Smooth muscle cell of trachea (primary cell): ENCODE measurements at places on chromosomes 7 and 10. TPM values are rescaled to one million over a fixed set of nuclear protein-coding genes. Genes with fewer than 3 reads are reported as not detected.

The PON1 gene
- total RNA-seq, result not detected in 2 replicates

The LRRC61 gene
- 0.15 and 3.3 TPM in 2 replicates for total RNA-seq

The KIF11 gene
- 3.3 and 44.1 TPM in 2 replicates for total RNA-seq

The SNX8 gene
- 21.5 and 27.8 TPM in 2 replicates for total RNA-seq

The PRLHR gene
- total RNA-seq, result not detected in 2 replicates

The ITPRID1 gene
- not detected in 2 replicates for total RNA-seq

The ACSM6 gene
- total RNA-seq, result not detected in 2 replicates

The TMEM72 gene
- total RNA-seq, result not detected in 2 replicates

The PLA2G12B gene
- total RNA-seq, result not detected in 2 replicates

The FRMPD2 gene
- total RNA-seq, result not detected in 2 replicates

The PRKAR2B gene
- 5.8 and 6.4 TPM in 2 replicates for total RNA-seq

The KNDC1 gene
- total RNA-seq, result 0.73 and 2.3 TPM in 2 replicates

The CCDC146 gene
- total RNA-seq, result 2.2 and 3.6 TPM in 2 replicates

The C10orf62 gene
- total RNA-seq, result 0.15 TPM in 1 of 2 replicates, not detected in the other

The ZPBP gene
- total RNA-seq, result not detected in 2 replicates

The ANKRD2 gene
- 0.50 and 2.3 TPM in 2 replicates for total RNA-seq

The CDNF gene
- total RNA-seq, result 3.1 and 3.6 TPM in 2 replicates

The CCZ1 gene
- 27.6 and 51.3 TPM in 2 replicates for total RNA-seq

The LRMDA gene
- 2.0 and 2.5 TPM in 2 replicates for total RNA-seq

The PRKCQ gene
- total RNA-seq, result 0.17 TPM in 1 of 2 replicates, not detected in the other

The SSC4D gene
- total RNA-seq, result 0.33 and 0.73 TPM in 2 replicates

The TFR2 gene
- total RNA-seq, result 0.33 TPM in 1 of 2 replicates, not detected in the other

The SDK1 gene
- 1.5 and 22.8 TPM in 2 replicates for total RNA-seq

The HOXA4 gene
- 0.58 and 0.66 TPM in 2 replicates for total RNA-seq

The HECW1 gene
- 4.9 and 11.9 TPM in 2 replicates for total RNA-seq

The PRRT4 gene
- total RNA-seq, result under 0.01 TPM in 1 of 2 replicates, not detected in the other

The NAT16 gene
- not detected in 2 replicates for total RNA-seq

The PON3 gene
- not detected in 2 replicates for total RNA-seq

The AGR2 gene
- total RNA-seq, result not detected in 2 replicates

The OPN4 gene
- not detected in 2 replicates for total RNA-seq

The PDLIM1 gene
- 15.0 and 16.0 TPM in 2 replicates for total RNA-seq

The CPEB3 gene
- 0.66 and 0.73 TPM in 2 replicates for total RNA-seq

The TUBAL3 gene
- total RNA-seq, result not detected in 2 replicates

The CCZ1B gene
- 19.0 and 41.2 TPM in 2 replicates for total RNA-seq

The FAM25G gene
- total RNA-seq, result not detected in 2 replicates

The MYH16 gene
- total RNA-seq, result not detected in 2 replicates

The WDR11 gene
- total RNA-seq, result 81.7 and 86.1 TPM in 2 replicates

The CALML5 gene
- total RNA-seq, result not detected in 2 replicates

The PAX2 gene
- not detected in 2 replicates for total RNA-seq

The PDE1C gene
- total RNA-seq, result 0.29 and 0.50 TPM in 2 replicates

The AKR1C8 gene
- not detected in 2 replicates for total RNA-seq

The HMX3 gene
- total RNA-seq, result not detected in 2 replicates

The HOXA10 gene
- total RNA-seq, result 0.15 TPM in 1 of 2 replicates, not detected in the other

The PLXDC2 gene
- total RNA-seq, result 1.7 and 2.8 TPM in 2 replicates

The CH25H gene
- 1.2 and 2.0 TPM in 2 replicates for total RNA-seq
